LHCN-M2 (cell line): ENCODE measurements at places on chromosomes 3 and 15. TPM values are rescaled to one million over a fixed set of nuclear protein-coding genes. Genes with fewer than 3 reads are reported as not detected.

- DNase-seq: no peak
Measured at GRCh38 chr15:63329567-63330350, 51.9 kb downstream of the CA12 start.

- no peak for DNase-seq
Measured at GRCh38 chr15:31437686-31438085, 111.1 kb downstream of the KLF13 start.

DNA sequence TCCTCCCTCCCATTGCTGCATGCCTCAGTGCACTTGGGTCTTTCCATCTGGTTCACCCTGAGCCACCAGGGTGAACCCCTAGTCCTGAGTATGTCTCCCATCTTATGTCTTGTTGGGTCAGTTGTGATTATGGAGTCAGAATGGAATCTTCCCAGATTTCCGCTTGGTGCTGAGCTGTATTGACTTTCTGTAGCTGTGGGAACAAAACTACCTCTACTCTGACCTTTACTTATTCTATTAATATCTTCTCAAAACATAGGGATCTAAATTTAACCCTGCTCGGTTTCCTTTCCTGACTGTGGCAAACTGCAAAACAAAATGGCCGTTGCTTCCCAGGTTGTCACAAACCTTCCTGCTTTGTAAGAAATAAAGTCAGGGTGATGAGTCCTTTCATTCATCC, 295.8 kb upstream of the LYSMD4 start:
- DNase-seq: no peak

GRCh38 chr3:174776636-174777035, 82.5 kb upstream of the NAALADL2 start:
- no peak for DNase-seq

DNA sequence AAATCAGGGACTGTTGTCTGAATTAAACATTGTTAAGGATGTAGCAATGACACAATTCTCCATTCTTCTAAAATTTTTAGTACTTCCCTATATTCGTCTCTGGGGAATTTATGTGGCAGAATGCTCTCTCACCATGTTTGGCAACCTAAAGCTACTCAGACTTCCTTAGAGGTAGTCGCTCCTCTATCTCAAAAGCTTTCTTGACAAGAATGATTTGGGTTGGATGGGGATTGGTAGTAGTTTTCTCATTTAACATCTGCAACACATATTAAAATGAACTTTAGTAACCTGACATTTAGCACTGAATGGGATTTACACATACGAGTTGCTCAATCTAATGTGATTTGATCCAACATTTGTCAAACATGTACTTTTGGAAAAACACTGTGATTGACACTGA, 233.3 kb downstream of the RBMS3 start:
- no peak for DNase-seq

DNA sequence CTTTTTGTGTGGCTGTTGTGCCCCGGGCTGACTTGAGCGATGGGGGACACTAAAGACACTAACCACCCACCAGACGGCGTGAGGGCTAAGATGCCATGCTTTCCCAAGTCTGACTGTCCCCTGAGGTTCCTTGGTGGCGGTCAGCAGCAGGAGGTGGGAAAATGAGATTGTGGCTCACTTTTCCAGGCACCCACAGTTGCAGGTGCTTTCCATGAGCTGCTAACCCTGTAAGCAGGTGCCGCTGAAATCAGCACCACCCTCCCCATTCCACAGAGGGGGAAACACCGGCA, 17.7 kb downstream of the PRR23E start:
- no peak for DNase-seq

GRCh38 chr3:160472344-160472743, 22.8 kb upstream of the TRIM59 start:
- no peak for DNase-seq

DNA sequence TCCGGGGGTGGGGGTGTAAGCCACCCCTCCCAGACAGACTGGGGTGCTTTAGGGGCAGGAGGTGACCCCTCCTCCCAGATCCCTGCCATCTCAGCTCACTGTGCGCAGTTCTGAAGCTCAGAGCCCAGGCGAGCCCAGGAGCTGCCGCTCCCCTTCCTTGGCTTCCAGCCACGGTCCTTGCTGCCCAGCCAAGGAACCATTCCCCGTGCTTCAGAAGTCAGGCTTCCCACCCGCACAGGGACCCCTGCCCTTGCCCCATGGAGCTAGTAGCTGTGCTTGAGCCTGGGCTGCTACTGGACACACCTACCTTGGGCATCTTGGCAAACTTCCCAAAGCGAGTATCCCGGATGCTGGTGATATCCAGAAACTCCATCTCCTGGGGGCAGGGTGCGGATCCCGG, 4.8 kb downstream of the PLCB2 start:
- no peak for DNase-seq

DNA sequence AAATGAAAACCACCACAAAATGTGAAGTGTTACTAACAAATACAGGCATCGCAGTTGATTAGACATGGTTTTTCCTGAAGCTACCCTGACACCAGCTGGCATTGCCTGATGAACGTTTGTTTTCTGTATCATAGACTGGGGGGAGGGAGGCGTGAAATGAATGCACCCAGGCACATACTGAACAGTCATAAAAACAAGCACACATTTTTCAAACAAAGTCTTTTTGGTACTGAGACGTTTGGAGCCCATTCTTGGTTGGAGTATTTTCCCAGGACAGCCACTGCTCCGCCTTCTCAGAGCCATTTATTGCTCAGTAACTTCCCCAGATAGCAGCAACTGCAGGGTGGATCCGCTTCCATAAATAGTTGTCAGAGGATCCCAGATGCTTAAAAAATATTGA, 52.4 kb downstream of the KLF13 start:
- DNase-seq: no peak

- no peak for DNase-seq
Measured at GRCh38 chr3:122973893-122974615, 53.5 kb downstream of the SEMA5B start.

DNA sequence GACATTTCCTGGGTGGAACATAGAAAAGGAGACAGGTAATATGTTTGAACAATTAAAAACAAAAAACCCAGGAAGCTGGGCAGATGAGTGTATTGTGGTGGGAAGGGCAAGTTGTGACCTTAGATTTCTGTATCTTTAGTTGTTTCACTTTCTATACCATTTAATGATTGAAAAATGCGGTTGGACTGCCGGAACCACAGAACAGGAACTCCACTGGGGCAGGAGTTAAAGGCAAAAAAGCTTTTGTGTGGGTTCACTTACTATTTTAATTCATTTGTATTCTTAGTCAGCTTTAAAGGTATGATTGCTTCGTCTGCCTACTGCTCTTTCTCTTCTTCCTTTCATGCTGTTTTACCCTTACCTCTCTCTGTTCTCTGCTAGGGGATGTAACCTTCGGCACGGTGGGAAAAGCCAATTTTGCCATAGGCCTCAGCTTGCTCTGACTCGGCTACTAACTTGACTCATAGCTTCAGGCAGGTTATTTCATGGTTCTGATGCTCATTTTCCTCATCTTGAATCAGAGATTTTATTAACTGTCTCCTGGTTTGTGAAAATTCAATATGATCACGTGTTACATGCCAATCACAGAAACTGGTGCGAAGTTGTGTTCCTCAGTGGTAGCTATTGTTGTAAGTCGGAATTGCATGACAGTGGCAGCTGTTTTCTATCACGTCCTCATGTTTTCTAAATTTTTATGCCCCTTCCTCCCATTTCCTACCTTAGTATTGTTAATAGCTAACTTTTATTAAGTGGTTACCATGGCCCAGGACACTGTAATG, 1.6 kb upstream of the MCTP2 start:
- DNase-seq: no peak

DNA sequence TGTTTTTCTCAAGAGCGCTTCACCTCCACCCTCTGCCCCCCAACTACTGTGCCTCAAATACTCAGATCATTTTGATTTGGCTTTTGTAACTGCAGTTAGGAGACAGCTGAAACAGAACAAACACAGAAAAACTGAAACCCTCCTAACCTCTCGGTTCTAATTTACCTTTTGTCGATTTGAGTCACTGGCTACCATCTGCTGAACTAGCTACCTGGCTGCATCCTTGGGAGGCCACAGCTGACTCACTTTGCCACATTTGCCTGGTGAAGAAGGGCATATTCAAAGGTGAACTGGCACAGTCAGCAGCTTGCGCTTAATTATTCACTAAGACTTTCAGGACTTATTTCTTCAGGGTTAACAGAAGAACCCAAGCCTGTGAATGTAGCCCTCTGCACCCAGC, 117.7 kb downstream of the FOXB1 start:
- DNase-seq: no peak

- no peak for DNase-seq
Measured at GRCh38 chr15:90547540-90547939, 17.8 kb downstream of the CRTC3 start.

GRCh38 chr15:68791431-68792283, 29.0 kb downstream of the ANP32A start:
- no peak for DNase-seq

DNA sequence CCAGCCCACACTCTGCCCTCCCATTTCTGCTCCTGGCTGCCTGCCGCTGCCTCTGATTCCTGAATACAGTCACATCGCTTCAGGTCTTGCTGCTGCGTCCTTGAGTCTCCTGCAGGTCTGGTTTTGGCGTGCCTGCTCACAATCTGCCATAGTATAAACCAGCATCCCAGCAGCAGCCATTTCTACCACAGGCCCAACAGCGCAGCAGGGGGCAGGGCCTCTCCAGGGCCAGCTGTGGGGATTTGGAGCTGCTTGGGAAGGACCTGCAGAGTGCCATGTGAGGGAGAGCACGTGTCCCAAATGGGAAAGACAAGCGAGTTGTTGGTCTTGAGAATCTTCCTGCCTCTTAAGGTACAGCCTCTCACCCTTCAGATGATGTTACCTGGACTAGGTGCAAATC, 398.3 kb upstream of the PPP2R3A start:
- no peak for DNase-seq

DNA sequence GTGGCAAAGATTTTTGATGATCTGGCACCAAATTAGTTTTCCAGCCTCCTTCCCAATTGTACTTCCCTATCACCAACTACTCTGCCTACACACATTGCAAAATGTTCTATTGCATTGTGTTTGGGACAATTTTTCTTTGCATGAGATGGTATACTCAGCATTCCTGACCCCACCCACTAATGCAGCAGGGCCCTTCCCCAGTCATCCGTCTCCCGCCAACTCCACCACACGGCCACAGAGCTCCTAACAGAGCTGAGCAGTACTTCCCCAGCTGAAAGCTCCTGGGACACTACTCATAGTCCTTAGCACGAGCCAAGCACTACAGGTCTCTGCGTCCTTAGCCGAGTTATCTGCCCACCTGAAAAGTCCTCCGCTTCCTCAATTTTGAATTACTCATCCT, 34.2 kb downstream of the TXNRD3 start:
- DNase-seq: no peak

- DNase-seq: peak; percentile 80
Measured at GRCh38 chr3:21752749-21753347, 1.8 kb upstream of the ZNF385D start.

DNA sequence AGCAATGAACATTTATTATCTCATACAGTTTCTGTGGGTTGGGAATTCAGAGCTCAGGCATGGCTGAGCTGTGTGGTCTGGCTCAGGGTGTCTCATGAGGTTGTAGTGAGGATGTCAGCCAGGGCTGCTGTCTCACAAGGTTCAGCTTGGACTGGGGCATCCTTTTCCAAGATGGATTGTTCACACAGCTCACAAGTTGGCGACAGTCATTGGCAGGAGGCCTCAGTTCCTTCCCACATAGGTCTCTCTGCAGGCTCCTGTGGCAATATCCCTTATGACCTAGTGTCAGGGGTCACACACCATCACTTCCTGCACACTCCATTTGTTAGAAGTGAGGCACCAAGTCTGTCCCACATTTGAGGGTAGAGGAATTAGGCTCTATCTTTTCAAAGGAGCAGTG, 56.0 kb downstream of the RPLP1 start:
- no peak for DNase-seq

DNA sequence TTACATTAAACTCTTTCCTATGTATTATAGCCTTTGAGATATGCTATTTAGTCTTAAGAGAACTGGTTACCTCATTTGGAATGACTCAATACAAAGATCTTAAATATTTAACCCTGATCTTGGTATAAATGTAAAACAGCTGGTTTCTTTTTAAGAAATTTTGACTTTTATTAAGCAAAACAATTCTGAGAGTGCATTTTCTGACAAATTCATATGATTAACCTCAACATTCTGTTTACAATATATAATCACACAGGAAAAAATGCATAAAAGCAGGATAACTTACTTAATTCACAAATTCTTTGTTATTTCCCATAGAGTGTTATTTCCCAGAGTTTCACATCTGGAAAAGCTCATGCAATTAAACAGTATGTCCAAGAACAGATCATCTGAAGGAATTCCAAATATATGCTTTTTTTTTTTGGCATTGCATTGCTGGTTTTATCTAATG, 400.4 kb upstream of the THBS1 start:
- DNase-seq: no peak

- peak; percentile 98 for DNase-seq
Measured at GRCh38 chr3:12193485-12194165, 34.9 kb upstream of the TIMP4 start.

DNA sequence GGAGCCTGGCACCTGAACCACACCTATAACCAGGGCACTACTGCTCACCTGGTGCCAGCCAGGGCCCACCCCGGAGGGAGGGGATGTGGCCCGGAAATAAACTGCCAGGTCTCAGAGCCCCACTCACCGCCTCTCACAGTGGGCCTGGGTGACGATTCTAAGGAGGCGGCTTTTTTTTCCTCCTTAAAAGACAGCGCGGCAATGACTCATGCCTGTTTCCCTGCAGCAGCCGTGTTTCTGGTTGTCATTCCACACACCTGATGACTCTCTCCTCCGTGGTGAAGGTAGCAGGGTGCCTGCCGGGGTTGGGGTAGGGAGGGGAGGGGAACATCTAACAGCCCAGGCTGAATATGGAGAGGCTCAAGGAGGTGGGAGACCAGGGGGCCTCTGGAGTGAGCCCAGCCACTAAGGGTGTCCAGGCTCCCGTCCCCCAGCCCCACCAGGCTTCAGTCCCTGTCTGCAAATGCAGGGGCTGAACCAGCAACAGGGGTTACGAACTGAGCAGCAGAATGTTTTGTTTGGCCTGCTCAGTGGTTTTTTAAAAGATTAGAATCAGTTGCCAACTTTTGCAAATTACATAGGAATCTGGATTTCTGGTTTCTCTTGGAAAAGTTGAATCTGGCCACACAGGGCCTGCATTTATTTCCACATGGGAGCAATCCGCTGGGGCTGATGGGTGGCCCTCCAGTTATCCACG, 127.3 kb upstream of the LINGO1 start:
- no peak for DNase-seq

- no peak for DNase-seq
Measured at GRCh38 chr3:81932681-81933080, 171.2 kb upstream of the GBE1 start.

- DNase-seq: peak; percentile 47
Measured at GRCh38 chr15:42056934-42057798, 36.3 kb upstream of the PLA2G4E start.

- peak; percentile 48 for DNase-seq
Measured at GRCh38 chr3:58299839-58300516, 6.1 kb upstream of the RPP14 start.

GRCh38 chr3:167110901-167111300, 269.2 kb downstream of the ZBBX start:
- no peak for DNase-seq

Gene IL12A
- total RNA-seq: 1.4 and 11.3 TPM in 2 replicates

Gene HSPBAP1
- total RNA-seq: 6.1 and 7.1 TPM in 2 replicates

Gene SLC6A11
- not detected in 2 replicates for total RNA-seq

Gene LTK
- total RNA-seq: 2.5 and 2.8 TPM in 2 replicates

Gene RASSF1
- 26.3 and 32.4 TPM in 2 replicates for total RNA-seq

Gene XCR1
- total RNA-seq: 0.06 TPM in 1 of 2 replicates, not detected in the other

Gene KBTBD13
- not detected in 2 replicates for total RNA-seq

Gene MORC1
- not detected in 2 replicates for total RNA-seq

Gene CIDEC
- not detected in 2 replicates for total RNA-seq

Gene PPP1R14D
- total RNA-seq: not detected in 2 replicates

Gene VPS18
- total RNA-seq: 45.1 and 52.1 TPM in 2 replicates

Gene GHRL
- not detected in 2 replicates for total RNA-seq

Gene FOXB1
- total RNA-seq: not detected in 2 replicates

Gene WNT7A
- total RNA-seq: not detected in 2 replicates

Gene GJD2
- total RNA-seq: 0.06 TPM in 1 of 2 replicates, not detected in the other
